CD4-positive, alpha-beta memory T cell (primary cell): ENCODE measurements at places on chromosomes 11 and 22.

- no peak for DNase-seq
Measured at GRCh38 chr11:123943738-123944137, at the start of gene OR6T1. Gene OR6T1, minus strand, starts transcription at chr11:123943838. Its CDS starts 0 bp downstream, at chr11:123943838.

- no peak for DNase-seq
Measured at GRCh38 chr11:78110351-78110750, 29.1 kb downstream of the ALG8 start.

DNA sequence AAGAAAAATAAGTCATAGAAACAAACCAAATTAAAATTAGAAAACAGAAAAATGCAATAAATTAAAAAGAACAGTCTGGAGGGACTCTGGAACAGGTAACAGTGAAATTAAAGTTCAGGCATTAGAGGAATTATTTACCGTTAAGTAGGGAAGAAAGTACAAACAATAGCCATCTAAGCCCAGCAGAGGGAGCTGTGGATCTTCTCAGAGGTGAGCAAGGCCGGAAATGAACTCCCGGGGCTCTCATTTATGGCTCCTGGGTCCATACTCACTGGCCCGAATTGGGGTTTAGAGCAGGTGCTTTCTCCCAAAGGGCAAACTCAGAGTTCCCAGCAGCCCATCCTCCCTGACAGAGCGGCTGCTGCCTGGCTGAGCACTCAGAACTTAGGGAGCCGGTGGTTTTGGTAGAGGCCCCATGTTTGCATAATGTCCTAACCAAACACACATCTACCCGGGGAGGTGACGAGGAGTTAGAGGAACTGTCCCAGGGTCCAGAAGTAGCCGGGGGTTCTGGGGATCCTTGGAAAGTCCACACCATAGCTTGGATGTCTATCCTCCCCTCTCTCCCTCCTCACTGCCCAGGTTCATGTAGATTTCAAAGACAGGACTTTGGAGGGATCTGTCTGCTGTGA is 87.8 kb upstream of the VPREB1 start:
- DNase-seq = peak; percentile 55

GRCh38 chr11:124769806-124770774 is 8.0 kb upstream of the ESAM start:
- no peak for DNase-seq

GRCh38 chr11:94325681-94326080 is 21.3 kb downstream of the IZUMO1R start:
- DNase-seq = peak; percentile 38

- DNase-seq = no peak
Measured at GRCh38 chr11:122780296-122780949, 57.9 kb upstream of the CRTAM start.

DNA sequence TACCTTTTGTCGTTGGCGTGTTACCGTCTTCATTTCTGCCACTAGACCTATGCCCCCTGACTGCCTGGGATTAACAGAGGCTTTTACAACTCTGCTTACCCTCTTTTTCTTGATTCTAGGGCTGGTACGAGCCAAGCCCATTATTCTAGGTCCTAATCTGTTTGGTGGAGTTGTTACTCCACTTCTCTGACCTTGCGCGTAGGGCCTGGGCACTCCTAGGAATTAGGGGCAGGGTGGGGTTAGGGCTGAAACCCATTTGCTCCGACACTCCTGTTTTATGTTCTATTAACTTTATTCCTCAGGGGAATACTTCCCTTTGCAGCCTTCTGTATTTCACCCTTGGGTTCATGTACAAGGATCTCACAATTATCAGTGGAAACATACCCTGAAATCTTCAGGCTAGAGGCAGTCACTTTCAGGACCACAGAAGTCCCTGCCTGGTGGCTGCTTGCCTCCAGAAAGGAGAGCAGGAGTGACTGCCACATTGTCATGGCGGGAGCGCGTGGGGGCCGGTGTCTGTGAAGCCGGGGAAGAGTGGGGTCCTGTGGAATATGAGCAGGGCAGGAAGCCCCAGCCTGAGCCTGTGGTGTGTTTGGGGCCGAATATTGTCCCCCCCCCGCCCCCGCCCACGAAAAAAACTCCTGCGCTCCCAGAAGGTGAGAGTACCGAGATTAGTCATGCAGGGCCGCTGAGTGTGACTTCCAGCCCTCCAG is 731 bp upstream of the SLC37A2 start:
- DNase-seq = no peak

DNA sequence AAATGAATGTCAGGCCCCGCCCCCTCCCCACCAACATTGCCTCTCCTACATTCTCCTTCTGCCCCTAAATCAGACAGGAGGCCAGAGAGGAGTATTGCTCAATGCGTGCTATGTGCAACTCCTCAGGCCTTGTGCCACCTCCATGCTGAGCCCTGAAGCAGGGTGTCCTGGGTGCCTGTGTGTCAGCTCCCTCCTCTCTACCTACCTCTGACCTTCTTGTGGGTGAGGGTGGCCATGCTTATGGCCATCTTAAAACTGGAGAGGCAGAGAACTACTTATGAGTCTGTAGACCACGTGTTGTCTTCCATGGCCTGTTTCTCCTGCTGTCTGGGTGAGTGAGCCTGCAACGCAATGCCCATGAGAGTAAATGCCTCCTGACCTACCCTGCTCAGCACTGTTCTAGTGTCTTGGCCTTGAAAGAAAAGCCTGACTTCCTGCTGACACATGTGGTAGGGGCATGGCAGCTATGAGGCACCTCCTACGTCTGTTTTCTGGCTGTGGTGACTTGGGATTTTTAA is 10.5 kb downstream of the MCAM start:
- DNase-seq = peak; percentile 31

- no peak for DNase-seq
Measured at GRCh38 chr11:15909937-15910598, 446.3 kb downstream of the SOX6 start.

- no peak for DNase-seq
Measured at GRCh38 chr22:42881982-42882656, 25.0 kb upstream of the ARFGAP3 start.

DNA sequence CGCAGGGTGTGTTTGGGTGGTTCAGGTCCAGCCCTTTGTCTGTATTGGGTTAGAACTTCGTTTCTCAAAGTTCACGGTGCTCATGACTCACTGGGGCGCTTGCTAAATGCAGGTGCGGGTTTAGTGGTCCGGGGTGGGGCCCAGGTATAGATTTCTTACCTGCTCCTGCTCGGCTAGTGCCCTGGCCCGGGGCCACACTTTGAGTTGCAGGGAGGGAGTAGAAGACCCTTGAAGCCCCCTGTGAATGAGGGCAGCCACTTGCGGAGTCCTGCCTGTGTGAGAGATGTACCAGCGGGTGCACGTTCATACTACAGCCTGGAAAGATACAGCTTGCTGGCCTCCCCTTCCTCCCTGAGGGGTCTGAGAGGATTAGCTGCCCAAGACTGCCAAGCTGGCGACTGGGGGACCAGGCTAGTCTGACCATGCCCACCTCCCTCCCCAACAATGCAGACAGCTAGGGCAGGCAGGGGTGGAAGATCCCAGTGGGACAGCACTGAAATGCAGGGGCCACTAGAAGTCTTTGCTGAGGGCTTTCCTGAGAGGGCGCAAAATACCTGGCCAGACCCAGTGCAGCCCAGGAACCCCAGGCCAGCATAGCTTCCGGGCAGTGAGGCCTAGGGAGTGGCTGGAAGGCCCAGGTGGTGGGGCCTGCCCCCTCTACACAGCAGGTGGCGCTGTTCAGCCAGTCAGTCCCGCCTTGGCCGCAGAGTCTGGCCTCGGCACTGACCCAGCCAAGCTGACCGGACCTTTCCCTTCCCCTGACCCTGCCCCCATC is 5.1 kb upstream of the MYRF start:
- DNase-seq = no peak

DNA sequence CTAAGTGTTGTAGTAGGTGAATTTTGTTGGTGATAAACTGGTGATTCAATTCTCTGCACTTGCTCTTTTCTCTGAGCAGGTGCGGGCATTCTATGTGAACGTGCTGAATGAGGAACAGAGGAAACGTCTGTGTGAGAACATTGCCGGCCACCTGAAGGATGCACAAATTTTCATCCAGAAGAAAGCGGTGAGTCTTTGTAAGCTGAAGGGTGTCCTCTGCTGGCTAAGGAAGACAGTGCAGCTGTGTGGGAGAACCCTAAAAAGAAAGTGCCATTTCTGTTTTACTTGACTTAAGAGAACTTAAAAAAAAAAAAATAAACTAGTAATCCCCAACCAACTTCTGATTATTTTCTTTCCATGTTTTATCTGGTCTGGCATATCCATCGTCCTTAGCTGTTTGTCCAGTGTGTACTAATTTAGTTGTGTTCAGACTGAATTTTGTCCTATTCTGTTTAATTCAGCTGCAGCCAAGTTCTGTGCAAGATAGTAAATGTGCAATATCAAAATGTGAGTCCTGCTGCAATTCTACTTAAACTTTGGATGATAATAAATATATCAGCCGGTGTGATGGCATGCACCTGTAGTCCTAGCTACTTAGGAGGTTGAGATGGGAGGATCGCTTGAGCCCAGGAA is 29.6 kb downstream of the CAT start:
- DNase-seq = peak; percentile 12

GRCh38 chr22:27971926-27972325 is 52.9 kb upstream of the PITPNB start:
- DNase-seq = no peak

GRCh38 chr11:66126808-66127555 is 56.9 kb downstream of the PACS1 start:
- peak; percentile 61 for DNase-seq

- no peak for DNase-seq
Measured at GRCh38 chr22:33023153-33023827, 34.9 kb downstream of the SYN3 start.

DNA sequence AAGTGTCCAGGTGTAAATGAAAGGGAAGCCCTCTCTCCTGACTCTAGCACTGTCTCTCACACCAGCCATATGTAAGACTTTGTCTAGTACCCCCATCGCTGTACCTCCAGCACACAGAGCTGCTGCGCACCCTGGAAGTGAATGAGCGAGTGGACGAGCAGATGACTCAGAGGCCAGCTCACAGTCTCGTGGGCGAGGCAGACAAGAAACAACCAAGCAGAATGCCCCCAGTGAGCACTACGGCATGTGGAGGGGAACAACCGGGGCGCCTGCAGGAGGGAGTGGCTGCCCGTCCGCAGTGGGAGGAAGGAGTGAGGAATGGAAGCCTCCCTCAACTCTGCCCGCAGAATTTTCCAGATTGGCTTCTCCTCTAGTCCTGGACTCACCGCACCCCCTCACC is 46.4 kb downstream of the MCM5 start:
- DNase-seq = no peak

GRCh38 chr11:102882389-102883024 is 7.7 kb upstream of the MMP12 start:
- DNase-seq = no peak

DNA sequence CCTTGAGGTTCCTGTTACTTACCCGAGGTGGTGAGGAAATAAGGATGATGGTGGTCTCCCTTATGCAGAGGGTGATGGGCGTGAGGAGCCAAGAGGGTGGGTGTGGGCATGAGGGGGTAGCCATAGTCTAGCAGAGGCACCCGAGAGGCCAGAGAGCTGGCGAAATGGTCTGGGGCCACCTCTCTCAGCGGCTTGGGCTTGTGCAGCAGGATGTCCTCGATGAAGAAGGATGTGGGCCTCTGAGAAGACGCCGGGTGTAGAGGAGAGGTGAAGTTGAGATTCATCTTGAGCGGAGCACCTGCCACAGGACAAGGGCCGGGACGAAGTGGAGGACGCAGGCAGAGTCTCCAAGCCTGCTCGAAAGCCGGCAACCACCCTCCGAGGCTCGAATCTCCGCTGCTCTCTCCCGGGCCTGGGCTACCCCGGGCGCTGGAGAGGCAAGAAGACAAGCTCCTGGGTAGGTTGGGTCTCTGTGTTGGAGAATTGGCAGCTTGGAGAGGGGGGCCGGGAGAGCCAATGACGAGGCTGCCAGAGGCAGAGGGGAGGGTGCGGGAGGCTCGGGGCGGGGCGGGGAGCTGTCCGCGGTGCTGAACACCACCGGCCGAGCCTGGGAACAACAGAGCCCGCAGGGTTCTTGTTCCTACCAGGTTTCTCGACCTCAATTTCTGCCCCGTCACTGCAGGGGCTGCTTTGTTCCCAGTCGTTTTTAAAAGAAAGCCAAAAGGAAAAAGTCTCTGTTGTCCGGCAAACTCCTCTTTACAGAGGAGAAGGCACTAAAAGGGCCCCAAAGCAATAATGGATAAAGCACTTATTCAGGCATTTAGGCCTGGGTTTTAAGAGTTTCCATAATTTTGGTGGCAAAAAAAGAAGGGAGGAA is at the start of gene BSX:
TSS of gene BSX (minus strand) at position 447 of the 877 bp plus-strand sequence. CDS start at position 284, 163 bp downstream.
- peak; percentile 31 for DNase-seq

- DNase-seq = no peak
Measured at GRCh38 chr22:44279069-44279360, 33.7 kb downstream of the SHISAL1 start.

DNA sequence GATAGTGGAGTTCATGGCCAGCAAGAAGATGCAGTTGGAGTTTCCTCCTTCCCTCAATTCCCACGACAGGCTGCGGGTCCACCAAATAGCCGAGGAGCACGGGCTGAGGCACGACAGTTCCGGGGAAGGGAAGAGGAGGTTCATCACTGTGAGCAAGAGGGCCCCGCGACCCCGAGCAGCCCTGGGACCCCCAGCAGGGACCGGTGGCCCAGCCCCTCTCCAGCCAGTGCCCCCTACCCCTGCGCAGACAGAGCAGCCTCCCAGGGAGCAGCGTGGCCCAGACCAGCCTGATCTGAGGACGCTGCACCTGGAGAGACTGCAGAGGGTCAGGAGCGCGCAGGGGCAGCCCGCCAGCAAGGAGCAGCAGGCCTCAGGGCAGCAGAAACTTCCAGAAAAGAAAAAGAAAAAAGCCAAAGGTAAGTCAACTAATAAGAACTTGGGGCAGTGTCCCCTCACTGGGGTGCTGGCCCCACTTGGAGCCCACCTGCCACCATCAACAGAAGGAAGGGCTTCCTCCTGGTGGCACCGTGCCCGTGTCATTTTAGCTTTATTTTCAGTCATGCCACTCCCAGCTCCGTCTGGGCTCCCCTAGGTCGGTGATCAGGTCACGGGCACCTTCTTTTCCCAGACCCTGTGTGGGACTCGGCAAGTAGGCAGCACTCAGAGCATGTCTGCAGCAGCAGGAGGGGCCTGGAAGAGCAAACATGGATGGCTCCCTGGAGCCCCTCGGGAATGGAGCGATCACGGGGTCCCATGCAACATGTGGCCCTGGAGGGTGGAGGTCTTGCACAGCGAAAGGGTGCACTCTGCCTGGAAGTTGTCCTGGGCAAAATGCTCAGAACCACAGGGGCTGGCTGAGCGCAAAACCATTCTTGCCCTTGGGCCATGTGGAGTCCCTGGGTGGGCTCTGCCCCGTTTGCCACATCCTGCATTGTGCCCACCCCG is 33.3 kb downstream of the IGHMBP2 start:
- no peak for DNase-seq

DNA sequence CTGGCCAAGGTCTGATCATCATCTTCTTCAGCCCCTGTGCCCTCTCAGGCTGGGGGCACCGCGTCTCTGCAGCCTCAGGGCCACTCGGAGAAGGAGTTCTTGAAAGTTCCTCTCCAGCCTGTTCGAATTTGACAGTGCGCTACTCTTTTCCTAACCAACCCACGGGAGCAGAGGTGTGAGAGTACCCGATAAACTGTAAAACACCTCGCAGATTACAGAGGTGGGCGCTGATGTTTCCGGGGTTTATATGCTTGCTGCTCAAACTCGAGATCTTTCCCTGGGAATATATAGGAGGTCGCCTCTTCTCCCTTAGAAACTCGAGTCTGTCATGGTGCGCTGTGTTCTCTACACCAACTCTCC is 515 bp downstream of the CTR9 start:
- DNase-seq = no peak

GRCh38 chr11:132106096-132106982 is 735.9 kb downstream of the NTM start:
- no peak for DNase-seq

- DNase-seq = no peak
Measured at GRCh38 chr11:21564095-21564494, 628.8 kb upstream of the ANO5 start.
